Stimulated activated CD4-positive, alpha-beta T cell treated with anti-CD3 and anti-CD28 coated beads, Interleukin-4, amount 100 ng/mL, for 1 hour (primary cell): ENCODE measurements at places on chromosomes 7 and 10.

DNA sequence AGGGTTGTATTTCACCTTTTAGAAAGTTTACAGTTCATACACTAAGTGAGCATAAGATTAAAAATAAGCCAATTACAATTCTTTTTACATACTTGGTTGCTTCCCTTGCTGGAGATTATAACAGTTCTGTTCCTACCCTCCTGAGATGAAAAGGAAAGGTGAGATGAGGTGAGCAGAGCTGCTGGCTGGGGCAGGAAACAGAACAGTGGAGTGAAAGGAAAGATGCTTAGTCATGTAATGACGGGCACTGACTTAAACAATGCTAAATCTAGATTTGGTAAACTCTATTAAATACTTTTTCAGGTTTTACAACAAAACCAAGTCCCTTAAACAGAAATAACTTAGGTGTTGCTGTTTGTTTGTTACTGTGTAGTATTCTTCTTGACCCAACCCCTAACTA lies 19.9 kb upstream of the ZEB1 start:
- DNase-seq, result no peak

DNA sequence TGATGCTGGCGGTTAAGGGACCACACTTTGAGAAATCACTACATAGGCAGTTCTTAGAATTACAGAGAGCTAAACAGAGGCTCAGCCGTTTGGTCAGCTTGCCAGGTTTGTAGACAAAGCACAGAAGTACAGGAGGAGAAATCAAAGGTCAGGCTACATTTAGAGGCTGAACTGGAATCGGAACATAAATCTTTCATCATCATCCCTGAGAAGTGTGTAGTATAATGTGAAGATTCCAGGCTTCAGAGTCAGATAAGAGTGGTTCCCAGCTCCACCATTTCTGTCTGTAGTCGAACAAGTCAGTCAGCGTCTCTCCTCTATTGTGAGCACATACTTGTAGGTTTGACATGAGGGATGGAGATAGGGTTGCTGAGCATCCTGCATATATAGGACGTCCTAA lies 18.9 kb downstream of the CDK1 start:
- DNase-seq, result no peak

- DNase-seq, result no peak
Measured at GRCh38 chr7:83941300-83941699, 253.3 kb downstream of the SEMA3A start.

- no peak for DNase-seq
Measured at GRCh38 chr10:72825163-72825562, 68.4 kb upstream of the OIT3 start.

- no peak for DNase-seq
Measured at GRCh38 chr7:39703144-39703543, 79.8 kb downstream of the RALA start.

GRCh38 chr10:44723082-44723481 lies 188.1 kb upstream of the TMEM72 start:
- no peak for DNase-seq

GRCh38 chr10:18608596-18608995 lies 42.8 kb downstream of the NSUN6 start:
- no peak for DNase-seq

DNA sequence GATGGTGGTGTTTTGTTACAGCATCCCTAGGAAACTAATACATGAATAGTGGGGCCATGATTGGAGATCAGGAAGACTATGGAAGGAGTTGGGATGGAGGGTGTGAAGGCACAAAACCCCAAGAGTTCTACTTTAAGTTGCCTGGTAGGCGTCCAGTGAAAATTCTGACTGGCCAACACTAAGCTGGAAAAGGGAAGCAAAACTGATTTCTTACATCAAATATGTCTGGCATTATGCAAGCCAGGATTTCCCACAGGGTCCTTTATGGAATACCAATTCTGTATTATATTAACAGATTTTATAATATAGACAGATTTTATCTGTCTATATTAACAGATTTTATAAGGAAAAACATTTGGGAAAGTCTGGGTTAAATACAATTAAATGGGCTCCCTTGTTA lies 16.2 kb downstream of the CPVL start:
- DNase-seq, result no peak

- no peak for DNase-seq
Measured at GRCh38 chr10:7196284-7196683, 214.6 kb downstream of the SFMBT2 start.

DNA sequence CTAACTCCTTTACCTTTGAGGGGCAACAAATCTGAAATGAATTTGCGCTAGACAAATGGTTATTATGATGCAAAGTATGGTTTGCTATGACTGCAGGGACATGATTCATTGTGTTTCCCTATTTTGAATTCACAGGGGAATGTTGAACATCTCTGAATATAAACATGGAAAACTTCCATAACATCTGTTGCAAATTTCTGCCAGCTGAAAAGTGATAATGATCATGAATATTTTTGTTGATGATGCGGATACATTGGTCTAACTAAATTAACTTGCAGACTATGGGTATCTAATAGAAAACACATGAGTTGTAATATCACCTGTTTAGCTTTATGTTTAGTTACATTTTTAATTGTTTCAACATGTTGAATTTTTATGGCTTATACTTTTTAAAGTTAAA lies 1325.5 kb downstream of the REEP3 start:
- DNase-seq, result no peak

- peak; percentile 29 for DNase-seq
Measured at GRCh38 chr10:11610826-11611247, 613 bp downstream of the USP6NL start.

GRCh38 chr7:31071645-31072029 lies 19.5 kb downstream of the ADCYAP1R1 start:
- no peak for DNase-seq

- DNase-seq, result no peak
Measured at GRCh38 chr7:100829150-100829716, 1.9 kb upstream of the EPHB4 start.

DNA sequence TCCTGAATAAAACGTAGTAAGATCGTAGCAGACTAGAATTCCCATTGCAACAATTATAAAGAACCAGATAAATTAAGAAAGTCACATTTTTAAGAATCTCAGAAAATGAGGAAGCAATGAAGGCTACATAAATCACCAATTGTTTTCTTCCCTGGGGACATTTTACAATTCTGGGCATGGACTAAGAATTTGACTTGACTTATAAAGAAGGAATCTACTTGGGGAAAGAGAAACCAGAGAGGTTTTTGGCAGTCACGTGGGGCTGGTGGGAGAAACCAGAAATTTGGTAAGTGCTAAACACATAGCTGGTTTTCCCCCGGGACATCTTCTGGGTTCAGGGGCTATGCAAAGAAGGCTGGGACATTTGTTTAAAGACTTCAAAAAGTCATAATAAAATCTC lies 109.8 kb upstream of the IL6 start:
- DNase-seq, result no peak

DNA sequence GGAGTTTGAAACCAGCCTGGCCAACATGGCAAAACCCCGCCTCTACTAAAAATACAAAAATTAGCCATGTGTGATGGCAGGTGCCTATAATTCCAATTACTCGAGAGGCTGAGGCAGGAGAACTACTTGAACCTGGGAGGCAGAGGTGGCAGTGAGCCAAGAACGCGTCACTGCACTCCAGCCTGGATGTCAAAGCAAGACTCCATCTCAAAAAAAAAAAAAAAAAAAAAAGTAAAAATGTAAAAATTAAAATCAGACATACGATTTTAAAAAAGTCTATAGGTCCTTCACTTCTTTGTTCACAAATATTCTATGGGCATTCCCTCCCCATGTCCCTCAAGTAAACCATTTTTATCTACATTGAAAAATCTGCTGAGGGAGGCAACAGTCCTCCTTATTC lies 34.9 kb upstream of the TLL2 start:
- no peak for DNase-seq

DNA sequence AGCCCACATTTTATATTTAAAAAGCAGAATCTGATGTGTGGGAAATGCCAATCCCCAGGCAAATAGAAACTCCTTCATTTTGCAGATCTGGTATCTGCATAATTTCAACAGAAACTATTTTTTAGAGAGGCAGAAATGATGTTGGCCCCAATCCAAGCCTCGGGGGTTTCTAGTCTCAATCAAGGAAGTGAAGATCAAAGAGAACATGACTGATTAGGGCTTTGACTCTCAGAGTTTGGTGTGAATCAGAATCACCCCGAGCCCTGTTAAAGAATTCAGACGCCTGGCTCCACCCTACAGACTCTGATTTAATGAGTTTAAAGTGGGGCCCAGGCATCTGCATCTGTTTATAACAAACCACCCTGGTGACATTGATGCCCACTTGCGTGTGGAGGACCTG lies 36.7 kb upstream of the UBE2H start:
- peak; percentile 58 for DNase-seq

DNA sequence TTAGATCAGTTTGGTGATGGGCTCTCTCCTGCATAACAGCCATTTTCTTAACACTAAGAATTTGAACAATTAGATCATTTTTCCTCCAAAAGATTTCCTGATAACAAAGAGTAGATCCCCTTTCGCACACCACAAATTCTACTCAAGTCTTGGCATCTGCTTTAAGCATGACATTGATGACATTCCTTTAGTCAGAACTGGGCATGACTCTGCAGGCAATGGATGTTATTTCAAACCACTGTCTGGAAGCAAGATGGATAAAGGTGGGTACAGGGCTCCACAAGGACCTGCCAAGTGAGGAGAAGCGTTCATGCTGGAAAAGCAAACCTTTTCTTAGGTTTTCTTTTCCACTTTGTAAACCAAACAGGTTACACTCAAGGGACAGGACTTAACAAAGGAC lies 123.5 kb downstream of the GLCCI1 start:
- no peak for DNase-seq

DNA sequence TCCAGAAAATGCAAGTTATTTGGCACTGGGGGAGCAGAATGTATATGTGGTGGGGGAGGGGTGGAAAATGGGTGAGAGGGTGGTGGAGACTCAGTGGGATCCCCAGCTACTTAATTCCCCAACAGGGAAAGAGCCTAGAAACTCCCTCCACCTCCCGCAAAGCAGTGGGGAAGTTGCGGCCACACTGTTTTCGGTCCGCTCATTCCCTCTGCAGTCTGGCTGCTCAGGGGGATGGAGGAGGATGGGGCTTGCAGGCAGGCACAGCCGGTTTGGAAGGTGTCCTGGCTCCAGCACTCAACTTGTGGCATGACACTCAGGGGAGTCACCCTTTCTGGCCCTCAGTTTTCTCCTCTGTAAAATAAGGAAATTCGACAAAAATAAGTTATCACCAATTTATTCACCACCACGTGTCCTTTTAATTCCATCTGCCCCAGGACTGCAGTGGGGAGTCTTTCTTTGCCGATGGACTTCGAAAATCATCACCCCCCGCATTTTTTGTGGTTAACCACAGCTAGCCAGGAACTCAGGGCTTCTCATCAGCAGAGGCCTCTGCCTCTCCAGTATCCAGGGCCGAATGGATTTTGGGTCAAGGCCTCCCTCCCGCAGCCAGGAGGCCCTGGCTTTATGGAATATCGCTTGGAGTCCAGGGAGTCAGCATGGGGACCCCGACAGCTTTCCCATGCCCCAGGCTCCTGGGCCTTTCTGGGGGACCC lies 1.6 kb upstream of the HTRA1 start:
- no peak for DNase-seq

- DNase-seq, result no peak
Measured at GRCh38 chr7:90677486-90678404, 81.6 kb downstream of the CDK14 start.

- DNase-seq, result no peak
Measured at GRCh38 chr10:28952523-28952922, 275.2 kb downstream of the BAMBI start.

DNA sequence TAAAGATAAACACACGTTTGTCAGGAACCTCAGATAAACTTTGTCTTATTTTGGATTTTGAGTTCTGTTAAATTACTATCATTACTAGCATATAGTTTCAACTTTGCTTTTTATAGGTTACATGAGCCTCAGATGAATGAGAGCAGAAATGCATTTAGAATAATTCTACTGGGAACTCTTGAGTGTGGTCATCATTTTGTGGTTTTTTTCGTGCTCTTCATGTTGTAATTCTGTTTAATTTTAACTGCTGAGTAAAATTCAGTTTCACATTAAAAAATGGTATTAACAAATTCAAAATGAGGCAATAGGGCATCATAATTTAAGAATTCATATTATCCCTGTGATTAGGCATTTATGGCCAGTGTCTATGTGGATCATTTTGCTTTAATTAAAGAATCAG lies 72.9 kb downstream of the GNAI1 start:
- no peak for DNase-seq

GRCh38 chr10:24858288-24859270 lies 93.8 kb downstream of the PRTFDC1 start:
- no peak for DNase-seq

DNA sequence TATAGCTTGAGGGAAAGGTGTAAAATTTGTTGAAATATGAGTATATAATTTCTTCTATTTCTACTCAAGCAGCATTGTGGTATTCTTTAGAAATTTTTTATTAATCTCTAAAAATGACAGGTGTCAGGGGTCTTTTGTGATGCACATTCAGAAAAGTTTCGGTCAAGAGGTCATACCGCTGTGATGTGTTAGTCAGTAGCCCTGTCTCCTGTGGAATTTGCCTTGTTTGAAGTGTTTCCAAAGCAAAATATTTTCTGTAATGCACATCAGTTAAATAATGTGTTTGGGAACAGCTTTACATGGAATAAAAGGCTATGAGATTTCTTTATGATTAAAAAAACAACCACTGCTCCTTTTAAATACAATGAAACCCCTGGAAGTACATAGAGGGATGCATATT lies 35.8 kb downstream of the FOXP2 start:
- no peak for DNase-seq

DNA sequence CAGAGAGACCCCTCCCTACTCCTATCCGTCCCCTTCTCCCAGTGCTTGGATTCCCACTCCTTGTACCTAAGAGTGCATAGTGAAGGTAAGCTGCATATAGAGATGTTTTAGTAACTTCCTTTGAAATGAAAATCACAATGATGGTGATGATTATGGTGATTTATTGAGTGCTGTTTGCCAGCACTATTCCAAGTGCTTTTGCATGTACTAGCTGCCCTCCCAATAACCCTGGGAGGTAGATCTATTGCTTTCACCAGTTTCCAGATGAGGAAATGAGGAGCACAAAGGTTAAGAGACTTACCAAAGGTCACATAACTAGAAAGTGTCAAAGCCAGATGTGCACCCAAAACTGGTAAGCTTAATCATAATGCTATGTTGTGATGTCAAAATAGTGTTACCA lies 80.4 kb upstream of the NEUROD6 start:
- no peak for DNase-seq

GRCh38 chr7:138565451-138566114 lies 105.5 kb downstream of the TRIM24 start:
- DNase-seq, result no peak

GRCh38 chr10:46074196-46074946 lies 28.3 kb upstream of the MSMB start:
- DNase-seq, result no peak

DNA sequence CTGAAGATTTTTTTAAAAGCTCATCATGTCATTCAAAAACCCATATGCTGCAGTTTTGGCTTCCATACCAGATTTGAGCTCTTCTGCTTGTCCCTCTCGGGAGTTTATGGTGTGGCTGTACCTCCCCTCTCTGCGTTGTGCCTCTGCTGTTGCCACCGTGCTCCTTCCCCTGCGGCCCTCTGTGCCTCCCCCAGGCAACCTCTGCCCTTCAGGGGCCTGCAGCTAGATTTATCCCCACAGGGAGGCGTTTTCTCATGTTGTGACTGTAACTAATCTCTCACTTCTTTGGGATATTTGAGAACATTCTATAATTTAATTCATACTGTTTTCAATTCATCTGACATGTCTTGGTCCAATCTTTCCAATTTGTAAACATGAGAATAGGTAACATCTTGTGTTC lies 52.7 kb downstream of the TASOR2 start:
- no peak for DNase-seq
